ENCODE measurements at places on chromosomes 2 and 18.
A peak's percentile ranks its signal among the peaks of the same experiment; 100 is the strongest.

DNA sequence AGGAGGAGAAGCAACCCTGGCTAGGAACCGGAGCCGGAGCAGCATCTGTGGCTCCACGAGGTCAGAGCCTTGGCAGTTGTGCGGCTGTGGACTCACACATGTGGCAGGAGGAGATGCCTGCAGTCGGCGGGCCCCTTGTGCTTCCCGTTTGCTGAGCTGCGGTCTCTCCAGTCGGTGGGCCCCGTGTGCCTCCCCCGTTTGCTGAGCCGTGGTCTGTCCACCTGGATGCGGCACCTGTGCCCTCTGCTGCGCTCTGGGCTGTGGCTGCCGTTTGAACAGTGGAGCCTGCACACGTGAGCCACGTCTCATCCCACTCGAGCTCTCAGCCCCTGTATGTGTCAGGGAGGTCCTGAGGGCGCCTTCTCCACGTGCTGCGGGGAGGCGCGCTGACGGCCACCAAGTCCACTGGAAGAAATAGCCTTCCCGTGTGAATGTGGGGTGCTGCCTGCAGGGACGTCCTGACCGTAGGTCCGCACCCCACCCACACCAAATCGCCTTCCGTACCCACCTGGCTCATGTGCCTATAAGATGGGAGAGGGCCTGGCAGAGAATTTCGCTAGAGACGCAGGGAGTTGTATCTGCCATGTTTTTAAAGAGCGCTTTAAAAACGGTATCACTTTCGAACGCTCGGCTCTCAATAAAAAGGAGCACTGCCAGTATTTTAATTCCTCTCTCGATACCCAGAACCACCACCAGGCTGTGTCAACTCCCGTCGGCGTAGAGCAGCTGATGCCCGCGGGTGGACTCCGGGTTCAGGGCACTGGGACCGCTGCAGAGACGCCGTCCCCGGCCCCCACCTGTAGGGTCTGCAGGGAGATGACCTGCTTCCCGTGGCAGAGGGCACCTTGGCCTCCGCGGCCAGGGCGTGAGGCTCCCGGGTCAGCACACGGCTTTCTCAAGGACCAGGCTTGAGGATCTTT, 117.0 kb downstream of the NFATC1 start:
- DNase-seq = no peak

- DNase-seq = no peak
Measured at GRCh38 chr2:128495996-128496547, 177.4 kb upstream of the HS6ST1 start.

DNA sequence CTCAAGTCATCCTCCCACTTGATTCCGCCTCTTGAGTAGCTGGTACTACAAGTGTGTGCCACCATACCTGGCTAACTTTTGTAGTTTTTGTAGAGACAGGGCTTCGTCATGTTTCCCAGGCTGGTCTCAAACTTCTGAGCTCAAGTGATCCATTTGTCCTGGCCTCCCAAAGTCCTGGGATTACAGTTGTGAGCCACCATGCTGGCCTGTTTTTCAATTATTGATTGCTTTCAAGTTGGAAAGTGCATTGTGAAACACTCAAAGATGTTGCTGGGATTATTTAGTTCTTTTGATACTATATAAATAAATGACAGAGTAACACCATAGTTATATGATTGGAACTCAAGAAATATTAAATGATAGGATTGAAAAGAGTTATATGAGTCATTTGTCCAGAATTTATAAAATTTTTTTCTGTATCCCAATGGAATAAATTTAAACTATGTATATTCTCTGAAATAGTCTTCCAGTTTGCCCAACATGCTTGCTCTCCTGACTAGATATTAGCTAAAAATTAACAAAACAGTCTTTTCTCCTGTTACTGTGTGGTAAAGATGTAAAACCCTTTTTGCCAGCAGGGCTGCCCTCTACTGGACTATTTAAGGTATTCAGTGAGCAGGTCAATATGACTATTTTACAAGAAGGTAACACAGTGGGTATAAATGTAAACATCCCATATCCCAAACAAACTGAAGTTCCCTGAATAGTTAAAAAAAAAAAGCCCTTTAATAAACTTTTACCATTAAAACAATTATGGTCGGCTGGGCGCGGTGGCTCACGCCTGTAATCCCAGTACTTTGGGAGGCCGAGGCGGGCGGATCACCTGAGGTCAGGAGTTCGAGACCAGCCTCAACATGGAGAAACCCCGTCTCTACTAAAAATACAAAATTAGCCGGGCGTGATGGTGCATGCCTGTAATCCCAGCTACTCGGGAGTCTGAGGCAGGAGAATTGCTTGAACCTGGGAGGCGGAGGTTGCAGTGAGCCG, 42.7 kb downstream of the ACSL3 start:
- DNase-seq = peak; percentile 34

- DNase-seq = no peak
Measured at GRCh38 chr2:2660789-2661355, 329.8 kb upstream of the MYT1L start.

DNA sequence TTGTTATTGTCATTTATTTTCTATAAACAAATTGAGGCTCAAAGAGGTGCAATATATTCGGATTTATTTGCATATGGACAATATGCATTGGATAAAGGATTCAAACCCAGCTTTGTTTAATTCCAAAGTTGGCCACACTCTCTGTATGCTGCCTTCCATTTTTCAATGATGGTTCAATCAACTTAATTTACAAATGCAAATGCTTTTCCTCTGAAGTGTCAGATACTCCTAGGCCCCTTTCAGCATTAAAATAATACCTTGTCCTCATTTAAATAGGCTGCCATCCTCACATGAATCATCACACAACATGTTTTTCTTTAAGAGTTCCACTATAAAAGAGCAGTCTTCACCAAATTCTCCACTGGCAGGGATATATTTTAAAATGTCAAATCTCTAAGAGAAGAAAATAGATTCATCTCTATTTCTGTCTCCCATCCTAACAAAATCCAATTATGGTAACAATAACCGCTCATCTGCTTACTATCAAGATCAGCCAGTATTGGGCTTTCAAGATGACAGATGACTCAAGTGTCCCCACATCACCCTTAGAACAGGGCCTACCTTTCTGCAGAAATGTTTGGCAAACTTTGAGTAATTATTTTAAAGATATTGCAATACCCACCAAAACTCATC, 114.8 kb downstream of the SCG2 start:
- DNase-seq = no peak

DNA sequence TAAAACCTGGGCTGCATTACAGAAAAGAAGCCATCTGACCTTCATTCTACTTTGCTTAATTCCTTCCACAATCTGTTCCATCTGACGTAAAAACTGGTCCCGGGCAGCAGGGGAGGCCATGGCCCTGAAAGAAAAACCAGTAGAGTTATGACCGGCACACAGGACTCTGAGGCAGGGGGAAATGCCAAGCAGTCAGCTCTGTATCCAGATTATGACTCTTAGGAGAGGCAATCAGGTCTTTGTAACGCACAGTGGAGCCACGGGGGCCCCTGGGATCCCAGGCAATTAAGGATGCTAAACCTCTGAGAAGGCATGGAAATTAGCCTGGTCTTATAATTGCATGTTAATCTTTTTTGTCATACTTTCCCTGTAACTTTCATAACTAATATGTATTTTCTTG, 78.4 kb downstream of the CCDC93 start:
- DNase-seq = no peak

GRCh38 chr2:233531955-233532354, 34.6 kb downstream of the USP40 start:
- DNase-seq = no peak

- no peak for DNase-seq
Measured at GRCh38 chr2:226902041-226902966, 66.5 kb downstream of the RHBDD1 start.

- DNase-seq = no peak
Measured at GRCh38 chr2:134796373-134796772, 42.0 kb upstream of the ACMSD start.

GRCh38 chr2:122081751-122082150, 326.3 kb downstream of the TSN start:
- no peak for DNase-seq

DNA sequence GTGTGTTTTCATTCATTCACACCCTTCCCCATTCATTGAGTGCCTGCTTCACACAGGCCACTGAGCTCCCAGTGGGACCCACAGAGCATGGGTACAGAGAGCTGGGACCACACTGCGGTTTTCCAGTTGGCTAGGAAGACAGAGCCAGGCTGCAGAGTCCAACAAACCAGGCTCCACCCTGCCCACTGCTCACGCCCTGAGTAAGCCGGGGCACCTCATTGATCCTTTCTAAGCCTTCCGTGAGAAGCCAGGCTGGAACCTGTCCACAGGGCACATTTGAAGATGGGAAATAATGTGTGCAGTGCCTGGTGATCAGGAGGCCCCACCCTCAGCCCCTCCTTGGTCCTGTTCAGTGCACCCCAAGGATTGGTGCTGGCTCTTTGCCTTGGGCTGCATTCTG, 13.5 kb downstream of the KCNIP3 start:
- DNase-seq = no peak

Measured in SHP77 (cell line).